Stimulated activated CD4-positive, alpha-beta T cell treated with anti-CD3 and anti-CD28 coated beads, Interleukin-15, amount 100 ng/mL, for 24 hours (primary cell): ENCODE measurements at places on chromosomes 2 and 18.

GRCh38 chr18:10723496-10723895 lies 197.7 kb downstream of the NAPG start:
- DNase-seq = no peak

GRCh38 chr2:15176604-15177003 lies 384.5 kb downstream of the NBAS start:
- DNase-seq = no peak

DNA sequence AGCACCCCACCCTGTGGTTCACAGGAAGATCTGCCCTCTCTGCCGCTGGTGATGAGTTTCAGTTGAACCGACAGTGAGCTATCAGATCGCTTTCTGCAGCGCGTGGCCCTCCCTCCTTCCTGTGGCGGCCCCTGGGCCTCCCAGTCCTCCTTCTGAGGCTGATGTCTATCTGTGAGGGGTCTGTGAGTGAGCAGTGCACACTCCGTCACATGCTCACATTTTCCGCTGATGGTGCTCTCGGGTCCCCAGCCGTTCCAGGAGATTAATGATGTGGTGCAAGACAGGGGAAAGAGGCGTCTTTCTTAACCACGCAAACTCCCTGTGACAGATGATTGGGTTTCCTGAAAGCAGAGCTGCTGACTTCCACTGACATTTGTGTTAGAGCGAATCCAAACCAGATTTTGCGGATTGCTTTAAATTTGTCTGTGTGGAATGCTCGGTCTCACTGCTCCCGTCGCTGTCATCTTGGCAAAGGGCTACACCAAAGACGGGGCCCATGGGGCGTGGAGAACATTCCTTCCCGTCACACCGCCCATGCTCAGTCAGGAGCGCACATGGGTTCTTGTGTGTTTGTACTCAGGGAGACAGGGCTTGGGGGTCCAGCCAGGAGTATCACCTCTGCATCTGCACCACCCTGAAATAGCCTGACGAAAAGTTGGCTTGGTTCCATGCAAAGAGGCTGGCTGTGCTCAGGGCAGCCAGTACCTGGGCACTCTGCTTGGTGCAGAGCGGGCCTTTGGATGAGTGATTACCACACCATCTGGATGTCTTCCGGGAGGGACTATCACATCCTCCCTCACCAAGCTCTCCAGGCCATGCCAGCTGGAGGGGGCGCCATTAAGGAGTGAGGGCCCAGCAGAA lies 154.7 kb upstream of the HS6ST1 start:
- peak; percentile 68 for DNase-seq

- DNase-seq = no peak
These were observed 67.9 kb downstream of the TEX51 start for GRCh38 chr2:126966601-126967000.

GRCh38 chr2:24473626-24474025 lies 17.4 kb upstream of the NCOA1 start:
- no peak for DNase-seq

GRCh38 chr2:43897492-43897891 lies 58.7 kb downstream of the ABCG8 start:
- no peak for DNase-seq

DNA sequence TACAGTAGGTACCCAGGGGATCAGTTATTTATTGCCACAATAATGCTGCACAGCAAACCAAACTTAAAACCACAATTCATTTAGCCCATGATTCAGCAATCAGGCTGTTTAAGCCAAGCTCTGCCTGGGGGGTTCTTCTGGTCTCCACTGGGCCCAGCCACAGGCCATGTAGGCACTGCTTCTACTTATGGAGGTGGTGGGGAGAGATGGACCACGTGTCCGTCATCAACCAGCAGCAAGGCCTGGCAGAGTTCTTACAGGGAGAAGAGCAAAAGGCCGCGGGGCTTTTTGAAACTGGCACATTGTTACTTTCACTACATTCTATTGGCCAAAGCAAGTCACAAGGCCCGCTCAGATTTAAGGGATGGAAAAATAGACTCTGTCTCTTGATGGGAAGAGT lies 76.3 kb upstream of the DAPL1 start:
- DNase-seq = no peak

- DNase-seq = no peak
These were observed 42.9 kb upstream of the RASGRP3 start for GRCh38 chr2:33433279-33434235.

- no peak for DNase-seq
These were observed 56.7 kb downstream of the ABCB11 start for GRCh38 chr2:168974428-168974827.

DNA sequence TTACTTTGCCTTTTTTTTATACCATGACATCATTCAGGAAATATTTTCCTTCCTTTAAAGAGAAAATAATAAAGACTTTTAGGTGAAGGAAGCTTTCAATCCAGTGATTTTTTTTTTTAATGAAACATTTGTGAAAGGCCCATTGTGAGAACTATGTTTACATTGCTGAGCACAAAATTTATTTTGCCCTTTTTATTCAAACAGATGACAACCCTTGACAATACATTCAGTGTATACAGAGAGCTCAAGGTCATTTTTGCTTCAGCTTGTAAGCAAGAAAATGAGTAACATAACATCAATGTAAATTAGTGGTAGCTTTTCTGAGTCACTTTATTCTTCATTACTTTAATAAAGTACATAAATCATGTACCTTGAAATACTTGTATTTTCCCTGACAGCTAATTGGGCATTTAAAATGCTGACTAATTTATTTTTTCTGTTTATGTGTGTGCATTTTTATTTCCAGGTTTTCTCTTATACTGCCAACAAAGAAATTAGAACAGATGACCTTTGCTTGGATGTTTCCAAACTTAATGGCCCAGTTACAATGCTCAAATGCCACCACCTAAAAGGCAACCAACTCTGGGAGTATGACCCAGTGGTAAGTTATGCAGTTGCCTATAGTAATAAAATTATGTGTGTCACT lies 121.6 kb downstream of the GALNT1 start:
- DNase-seq = no peak

DNA sequence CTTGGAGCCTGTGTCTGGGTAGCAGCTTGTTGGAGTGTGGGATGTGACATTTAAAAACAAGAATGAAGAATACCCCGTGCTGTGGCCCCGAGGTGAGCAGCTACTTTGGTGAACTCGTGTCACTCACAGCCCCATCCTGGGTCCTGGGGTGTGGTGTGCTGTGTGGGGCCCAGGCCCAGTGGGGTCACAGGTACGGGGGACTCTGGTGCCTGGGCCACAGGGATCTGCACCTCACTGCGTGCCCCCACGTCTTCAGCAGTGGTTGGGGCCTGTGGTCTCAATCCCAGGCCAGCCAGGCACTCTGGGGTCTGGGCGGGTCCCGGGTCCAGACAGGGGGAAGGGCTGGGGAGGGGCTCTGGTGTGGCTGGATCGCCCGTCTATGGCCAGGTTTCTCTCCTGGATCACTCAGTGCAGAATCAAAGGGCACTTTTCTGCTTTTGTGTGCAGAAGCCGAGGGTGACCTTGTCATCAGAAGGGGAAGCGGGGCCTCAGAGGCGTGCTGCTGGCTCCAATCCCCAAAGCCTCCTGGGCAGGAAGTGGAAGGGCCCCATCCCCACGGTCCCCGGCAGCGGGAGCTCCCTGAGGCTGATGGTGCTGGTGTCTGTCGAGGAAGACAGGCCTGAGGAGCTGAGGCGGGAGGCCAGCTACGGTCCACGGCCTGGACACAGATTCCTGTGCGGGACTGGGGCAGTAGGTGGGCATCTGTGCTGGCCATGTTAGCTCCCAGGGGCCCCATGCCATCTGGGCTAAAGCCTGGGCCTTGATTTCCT lies 1.4 kb downstream of the GPR35 start:
- DNase-seq = peak; percentile 60

DNA sequence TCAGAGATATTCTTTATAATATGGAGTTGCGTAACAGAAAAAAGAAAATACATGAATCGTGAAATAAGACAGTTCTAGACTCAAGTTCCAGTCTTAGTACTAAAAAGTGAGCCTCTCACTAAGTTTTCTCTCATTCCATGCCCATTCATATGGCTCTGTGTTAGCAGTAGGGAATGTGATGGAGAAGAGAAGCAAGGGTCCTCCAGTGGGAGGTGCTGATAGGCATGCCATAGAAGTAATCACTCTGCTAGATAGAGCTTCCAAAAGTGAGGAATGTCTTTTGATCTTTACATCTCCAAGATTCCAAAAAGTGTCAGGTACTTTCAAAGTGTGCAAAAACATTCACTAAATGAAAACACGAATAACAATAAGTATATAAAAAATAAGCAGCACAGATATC lies 678.4 kb downstream of the DCDC2C start:
- DNase-seq = no peak

DNA sequence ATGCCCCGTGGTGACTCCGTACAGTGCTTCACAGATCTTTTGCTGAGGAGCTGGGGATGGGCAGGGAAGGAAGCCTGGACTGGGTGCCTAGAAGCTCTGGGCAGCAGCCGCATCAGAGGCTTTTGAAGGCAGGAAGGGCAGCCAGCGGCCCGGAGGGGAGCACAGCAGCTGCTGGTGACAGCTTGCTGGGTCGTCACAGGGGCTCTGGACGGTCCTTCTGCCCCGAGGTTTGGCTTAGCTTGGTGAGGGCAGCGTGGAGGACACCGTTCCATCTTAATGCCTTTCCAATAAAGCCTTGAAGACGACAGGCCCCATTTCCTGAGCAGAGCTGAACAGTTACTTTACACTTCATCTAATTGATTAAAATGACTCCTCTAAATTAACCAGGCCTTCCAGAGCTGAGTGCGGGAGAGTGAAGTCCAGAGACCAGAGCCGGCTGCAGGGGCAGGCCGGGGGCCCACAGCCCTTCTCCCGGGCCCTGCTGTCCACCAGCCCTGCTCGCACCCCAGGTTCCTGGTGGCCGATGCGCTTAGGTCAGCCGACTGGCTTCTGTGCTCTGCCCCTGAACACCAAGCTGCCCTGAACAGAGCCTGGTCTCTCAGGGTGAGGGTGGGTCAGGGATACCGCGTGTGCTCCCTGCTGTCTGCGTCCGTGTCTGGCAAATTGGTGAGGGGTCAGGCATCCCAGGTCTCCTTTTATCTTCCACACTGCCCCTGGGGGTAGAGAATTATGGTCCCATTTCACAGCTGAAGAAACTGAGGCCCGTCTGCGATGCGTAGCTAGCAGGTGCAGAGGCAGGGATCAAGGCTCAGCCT lies 43.5 kb downstream of the RRM2 start:
- DNase-seq = no peak

- DNase-seq = no peak
These were observed 458.6 kb upstream of the FSIP2 start for GRCh38 chr2:185279999-185280398.

DNA sequence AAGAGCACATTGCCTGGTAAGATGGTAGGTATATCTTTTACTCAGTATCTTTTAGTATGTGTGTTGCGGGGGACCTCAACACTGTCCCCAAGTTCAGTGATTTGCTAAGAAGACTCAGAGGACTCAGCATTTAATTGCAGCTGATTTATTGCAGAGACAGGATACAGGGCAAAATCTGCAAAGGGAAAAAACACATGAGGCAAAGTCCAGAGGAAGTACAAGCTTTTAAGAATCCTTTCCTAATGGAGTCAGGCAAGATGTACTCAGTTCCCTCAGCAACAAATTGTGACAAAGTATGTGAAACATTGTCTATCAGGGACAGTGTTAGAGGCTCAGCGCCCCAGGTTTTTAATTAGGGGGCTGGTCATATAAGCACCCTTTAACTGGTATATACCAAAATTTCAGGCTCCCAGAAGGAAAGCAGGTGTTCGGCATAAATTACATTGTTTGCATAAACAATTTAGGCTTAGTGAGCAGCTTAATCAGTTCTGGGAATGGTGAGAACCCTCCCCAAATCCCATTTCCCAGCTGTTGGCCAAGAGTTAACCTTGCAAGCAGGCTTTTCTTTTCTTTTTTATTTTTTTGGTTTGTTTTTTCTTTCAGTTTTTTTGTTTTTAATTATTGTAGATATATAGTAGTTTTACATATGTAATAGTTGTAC lies 41.7 kb downstream of the RAB3GAP1 start:
- DNase-seq = no peak

DNA sequence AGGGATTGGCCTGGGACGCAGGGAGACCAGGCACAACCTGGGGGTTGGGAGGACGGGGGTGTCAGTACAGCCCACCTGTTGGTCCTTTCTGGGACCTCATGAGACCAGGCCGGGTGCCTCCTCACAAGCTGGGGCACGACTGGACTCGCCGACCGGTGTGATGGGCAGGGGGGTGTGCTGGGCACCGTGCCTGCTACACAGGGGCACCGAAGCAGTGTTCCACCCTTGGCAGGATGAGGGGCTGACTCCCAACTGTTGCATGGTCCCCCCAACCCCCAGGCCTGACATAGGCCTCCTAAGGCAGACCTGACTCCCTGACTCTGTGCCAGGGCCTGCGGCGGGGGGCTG lies 256.7 kb downstream of the ATAD2B start:
- no peak for DNase-seq

GRCh38 chr2:9972621-9973479 lies 21.4 kb downstream of the GRHL1 start:
- peak; percentile 41 for DNase-seq

DNA sequence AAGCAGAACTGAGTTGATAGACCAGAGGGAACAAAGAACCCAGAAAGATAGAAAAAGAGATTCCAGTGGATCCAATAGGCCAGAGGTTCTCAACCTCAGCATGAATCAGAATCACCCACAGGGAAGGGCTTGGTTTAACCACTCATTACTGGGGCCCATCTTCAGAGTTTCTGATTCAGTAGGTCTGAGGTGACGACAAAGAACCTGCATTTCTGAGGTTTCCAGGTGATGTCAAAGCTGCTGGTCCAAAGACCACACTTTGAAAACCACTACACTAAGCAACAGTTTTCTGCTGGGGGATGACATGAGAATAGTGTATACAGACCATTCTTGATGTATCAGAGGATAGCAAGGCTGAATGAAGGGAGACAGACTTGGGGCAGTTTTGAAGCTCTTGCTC lies 296.9 kb upstream of the STON1 start:
- DNase-seq = no peak

GRCh38 chr2:98743835-98744234 lies 12.9 kb upstream of the MGAT4A start:
- DNase-seq = no peak

DNA sequence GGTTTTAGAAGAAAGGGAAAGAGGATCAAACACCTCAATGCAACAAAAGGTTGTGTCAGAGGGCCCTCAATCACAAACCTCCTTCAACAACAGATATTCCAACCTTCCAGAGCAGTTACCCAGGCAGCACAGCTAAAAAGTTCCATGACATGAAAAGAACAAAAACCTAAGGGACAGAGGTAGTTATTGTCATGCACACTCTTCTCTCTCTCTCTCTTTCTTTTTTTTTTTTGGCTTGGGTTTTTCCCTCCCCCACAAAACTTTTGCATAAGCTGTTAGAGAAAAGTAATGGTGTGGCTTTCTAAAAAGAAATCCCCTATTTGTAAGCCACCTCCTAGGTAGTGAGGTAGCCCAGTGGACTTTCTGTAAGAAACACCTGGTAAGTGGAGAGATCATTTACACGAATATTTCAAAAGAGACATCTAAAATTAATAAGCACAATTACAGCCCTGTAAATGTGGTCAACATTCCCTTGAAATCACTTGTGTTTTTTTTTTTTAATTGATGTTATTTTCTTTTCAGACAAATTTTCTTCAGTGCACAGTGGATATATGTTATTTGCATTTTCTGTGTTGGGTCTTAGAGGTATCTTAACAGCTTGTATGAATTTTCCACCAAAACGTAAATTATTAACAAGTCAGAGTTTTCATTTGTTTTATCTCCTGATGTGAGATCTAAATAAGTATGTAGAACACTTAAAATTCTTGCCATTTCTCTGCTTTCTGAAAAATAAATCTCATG lies 48.4 kb downstream of the ZEB2 start:
- DNase-seq = no peak

GRCh38 chr2:41972819-41973218 lies 75.0 kb upstream of the PKDCC start:
- DNase-seq = no peak

- DNase-seq = no peak
These were observed 76.4 kb downstream of the SPATS2L start for GRCh38 chr2:200382874-200383273.

- DNase-seq = no peak
These were observed 215.5 kb upstream of the HAAO start for GRCh38 chr2:43007901-43008300.
